T-helper 1 cell (primary cell): ENCODE measurements at places on chromosomes 12 and 14.

- DNase-seq = no peak
These were observed 229.7 kb upstream of the NPAS3 start for GRCh38 chr14:32709027-32709426.

DNA sequence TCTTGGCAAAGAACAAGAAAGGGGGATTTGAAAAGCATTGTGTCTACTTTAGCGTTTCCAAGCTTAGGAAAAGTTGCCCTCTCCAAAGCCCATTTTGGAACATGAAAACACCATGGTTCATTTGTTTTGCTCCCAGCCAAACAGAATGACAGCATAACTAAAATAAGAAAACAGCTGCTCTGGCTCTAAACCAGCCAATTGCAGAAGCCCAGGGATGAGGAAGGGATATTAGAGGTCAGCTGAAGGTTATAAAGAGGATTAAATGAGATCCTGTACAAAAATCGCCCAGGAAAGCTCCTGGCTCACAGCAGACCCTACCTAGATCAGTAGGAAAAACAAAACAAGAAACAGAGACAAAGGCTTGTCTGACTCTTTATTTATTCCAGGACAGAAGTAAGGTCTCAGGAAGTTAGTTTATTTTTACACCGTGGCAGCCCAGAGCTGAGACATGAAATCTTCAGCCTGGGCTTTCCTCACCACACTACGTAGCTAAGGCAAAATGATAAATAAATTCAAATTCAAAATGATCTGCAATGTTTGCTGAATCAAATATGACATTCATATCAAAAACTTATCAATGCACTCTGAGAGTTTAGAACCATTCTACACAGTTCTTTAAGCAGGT is 25.9 kb downstream of the SPX start:
- no peak for DNase-seq

- DNase-seq = peak; percentile 74
These were observed 645.2 kb downstream of the VRK1 start for GRCh38 chr14:97442363-97442762.

GRCh38 chr12:100672075-100672592 is 98.7 kb downstream of the GAS2L3 start:
- DNase-seq = no peak

GRCh38 chr12:92513231-92513730 is 189.5 kb upstream of the PLEKHG7 start:
- DNase-seq = no peak

DNA sequence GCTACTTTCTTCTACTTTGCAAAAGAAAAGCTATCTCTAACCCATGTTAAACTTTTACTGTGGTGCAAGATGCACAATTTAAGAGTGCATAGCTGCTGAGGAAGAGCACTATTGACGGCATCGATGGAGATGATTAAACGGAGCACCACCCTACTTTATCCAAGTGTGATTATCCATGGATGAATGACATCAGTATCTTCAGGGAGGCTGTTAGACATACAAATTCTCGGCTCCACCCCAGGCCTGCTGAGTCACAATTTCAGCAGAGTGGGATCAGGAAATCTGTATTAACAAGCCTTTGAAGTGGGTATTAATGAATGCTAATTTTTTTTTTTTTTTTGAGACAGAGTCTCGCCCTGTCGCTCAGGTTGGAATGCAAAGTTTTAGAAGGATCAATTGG is 16.2 kb downstream of the SLC2A14 start:
- DNase-seq = no peak

- no peak for DNase-seq
These were observed 3.7 kb upstream of the RNASE9 start for GRCh38 chr14:20564501-20564997.

DNA sequence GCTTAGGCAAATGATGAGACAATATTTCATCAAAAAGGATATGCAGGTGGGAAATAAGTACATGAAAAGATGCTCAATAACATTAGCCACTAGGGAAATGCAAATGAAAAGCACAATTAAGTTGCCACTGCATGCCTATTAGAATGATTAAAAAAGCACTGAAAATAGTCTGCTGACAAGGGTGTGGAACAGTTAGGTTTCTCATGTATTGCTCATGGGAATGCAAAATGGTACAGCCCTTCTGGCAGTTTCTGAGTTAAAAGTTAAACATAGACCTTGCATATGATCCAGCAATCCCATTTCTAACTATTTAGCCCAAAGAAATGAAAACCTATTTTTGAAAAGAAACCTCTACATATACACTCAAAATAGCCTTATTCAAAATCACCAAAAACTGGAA is 393.0 kb downstream of the BMP4 start:
- DNase-seq = no peak

GRCh38 chr14:61342486-61342885 is 21.1 kb downstream of the PRKCH start:
- peak; percentile 77 for DNase-seq

- DNase-seq = no peak
These were observed 82.4 kb upstream of the DIO3 start for GRCh38 chr14:101478796-101479410.

- no peak for DNase-seq
These were observed 10.3 kb downstream of the CCDC175 start for GRCh38 chr14:59566296-59566695.

DNA sequence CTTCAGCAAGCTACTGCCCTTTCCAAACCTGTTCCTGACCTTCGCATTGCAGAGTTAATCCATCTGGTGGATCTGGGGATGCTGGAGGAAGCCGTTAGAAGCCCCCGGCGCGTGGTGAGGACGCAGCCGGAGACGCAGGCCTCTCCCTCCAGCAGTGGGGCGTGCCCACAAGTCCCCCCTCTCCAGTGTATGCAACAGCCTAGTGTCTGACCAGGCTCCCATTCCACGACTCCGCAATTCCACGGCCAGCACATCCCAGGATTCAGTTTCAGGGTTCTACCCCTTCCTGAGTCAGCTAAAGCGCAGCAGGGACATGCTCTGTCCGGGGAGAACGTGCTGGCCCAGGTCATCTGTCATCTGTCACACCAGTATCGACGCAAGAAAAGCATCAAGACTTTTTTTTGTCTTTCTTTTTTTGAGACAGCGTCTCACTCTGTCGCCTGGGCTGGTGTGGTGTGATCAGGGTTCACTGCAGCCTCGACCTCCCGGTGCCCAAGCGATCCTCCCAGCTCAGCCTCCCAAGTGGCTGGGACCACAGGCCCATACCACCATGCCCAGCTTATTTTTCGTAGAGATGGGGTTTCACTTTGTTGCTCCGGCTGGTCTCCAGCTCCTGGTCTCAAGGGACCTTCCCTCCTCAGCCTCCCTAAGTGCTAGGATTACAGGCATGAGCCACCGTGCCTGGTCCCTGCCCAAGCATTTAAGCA is 8.0 kb upstream of the DYNC1H1 start:
- no peak for DNase-seq

DNA sequence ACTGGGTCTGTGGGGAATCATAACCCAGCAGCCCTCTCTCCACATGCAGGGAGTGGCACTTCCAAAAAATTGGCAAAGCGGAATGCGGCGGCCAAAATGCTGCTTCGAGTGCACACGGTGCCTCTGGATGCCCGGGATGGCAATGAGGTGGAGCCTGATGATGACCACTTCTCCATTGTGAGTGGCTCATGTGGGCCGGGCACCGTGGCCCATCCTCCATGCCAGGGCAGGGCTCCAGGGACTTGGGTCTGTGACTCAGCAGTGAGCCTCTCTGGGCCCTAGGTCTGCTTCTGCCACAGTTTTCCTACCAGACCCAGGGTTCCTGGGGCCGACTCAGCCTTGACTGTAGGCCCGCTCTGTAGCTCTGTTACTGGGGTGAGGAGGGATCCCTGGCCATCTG is 2.2 kb downstream of the NPFF start:
- no peak for DNase-seq

- no peak for DNase-seq
These were observed at the start of gene CLEC2B for GRCh38 chr12:9869307-9870161. Gene CLEC2B, minus strand, starts transcription at chr12:9869354.

- no peak for DNase-seq
These were observed 9.8 kb upstream of the CDH24 start for GRCh38 chr14:23066855-23067744.

- no peak for DNase-seq
These were observed 22.2 kb upstream of the ABCD4 start for GRCh38 chr14:74324931-74325361.

- DNase-seq = no peak
These were observed 94.0 kb downstream of the TSPAN9 start for GRCh38 chr12:3171195-3171591.

GRCh38 chr14:78508023-78508422 is 337.9 kb downstream of the NRXN3 start:
- DNase-seq = no peak

DNA sequence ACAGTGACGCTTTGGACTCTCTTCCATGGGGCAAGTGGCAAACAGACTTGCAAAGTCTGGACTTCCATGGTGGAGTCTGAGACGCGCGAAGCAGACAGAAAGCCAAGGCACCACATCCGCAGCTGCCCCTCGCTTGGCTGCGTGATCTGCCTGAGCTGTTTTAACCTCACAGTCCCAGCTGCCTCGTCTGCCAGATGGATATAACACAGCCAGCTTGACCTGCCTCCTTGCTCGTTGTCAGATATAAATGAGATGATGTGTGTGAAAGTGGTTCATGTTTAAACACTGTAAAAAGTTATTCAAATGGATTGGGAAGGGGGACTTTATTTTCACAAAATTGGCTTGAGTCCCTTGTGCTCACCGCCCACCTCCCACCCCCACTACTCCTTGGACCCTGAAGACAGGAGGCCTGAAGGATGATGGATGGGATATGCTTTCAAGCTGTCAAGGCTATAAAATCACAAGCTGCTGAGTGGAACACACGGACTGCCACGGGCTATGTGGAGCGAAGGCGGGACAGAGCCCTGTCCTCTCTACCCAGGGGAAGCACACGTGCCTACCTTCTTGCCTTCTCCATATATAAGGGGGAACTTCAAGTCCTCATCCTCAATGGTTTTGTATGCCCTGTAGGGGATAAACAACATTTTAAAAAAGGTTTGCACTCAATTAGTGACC is 226.9 kb downstream of the MON2 start:
- no peak for DNase-seq

DNA sequence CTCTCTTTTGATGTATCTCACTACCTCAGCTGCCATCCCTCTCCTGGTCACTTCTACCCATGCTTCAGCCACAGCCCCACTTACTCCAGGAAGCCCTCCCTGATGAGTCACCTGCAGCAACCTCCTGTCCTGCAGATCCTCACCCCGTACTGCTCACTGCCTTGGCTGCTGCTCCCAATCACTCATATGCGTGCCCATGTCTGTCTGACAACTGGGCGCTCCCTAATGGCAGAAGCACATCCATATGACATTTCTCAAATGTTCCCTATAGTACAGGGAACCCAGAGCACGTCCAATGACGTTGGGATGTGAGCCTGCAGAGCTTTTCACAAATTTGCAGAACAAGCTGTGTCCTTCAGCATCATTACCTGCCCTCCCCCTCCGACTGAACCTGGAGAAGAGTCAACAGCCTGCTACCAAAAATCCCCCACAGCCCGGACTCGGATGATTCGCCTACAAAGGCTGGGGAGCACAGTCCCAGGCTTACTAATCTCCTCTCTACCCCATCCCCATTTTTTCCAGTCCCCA is 90.0 kb downstream of the SINHCAF start:
- no peak for DNase-seq

- DNase-seq = no peak
These were observed 174.6 kb downstream of the SRGAP1 start for GRCh38 chr12:64019101-64019500.

DNA sequence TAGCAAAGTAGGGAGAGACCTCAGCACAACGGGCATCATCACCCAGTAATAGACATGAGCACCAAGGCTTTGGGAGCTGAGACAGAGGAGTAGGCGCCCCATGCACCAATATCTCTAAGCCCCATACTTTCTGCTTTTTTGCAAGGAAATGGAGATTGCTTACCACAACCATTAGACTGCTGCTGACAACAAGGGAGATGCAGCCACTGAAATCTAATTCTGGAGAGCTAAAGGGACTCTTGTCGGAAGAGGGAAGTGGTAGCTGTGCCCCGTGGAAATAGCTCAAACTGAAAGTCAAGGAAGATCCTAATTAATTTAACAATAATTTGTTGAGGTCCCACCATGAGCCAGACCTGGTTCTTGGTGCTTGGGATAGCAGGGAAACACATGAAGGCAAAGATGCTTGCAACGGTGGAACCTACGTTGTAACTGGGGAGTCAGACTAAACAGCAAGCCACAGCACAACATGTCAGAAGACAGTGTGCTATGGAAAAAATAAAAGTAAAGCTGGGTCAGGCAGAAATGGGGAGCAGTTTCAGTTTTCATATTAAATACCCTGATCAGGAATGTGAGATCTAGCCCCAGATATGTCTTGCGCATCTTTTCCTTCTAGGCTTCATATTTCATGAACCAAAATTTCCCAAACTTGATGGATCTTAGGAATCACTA is 1131.0 kb downstream of the BCL11B start:
- peak; percentile 38 for DNase-seq

DNA sequence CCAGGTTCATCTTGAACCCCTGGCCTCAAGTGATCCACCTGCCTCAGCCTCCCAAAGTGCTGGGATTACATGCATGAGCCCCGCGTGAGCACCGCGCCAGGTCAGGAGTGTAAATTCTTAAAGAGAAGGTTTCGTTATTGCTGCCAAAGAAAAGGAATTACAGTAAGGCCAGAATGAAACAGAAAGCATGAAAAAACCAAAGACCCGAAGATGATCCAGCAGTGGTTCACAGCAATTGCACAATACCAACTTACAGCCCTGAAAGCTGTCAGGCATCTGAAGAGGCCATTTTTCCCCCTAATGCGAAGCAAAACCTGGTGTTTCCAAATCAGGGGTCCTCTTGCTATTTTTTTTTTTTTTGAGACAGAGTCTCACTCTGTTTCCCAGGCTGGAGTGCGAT is 10.3 kb downstream of the RBM23 start:
- no peak for DNase-seq

GRCh38 chr12:77553976-77554619 is 276.6 kb upstream of the NAV3 start:
- DNase-seq = no peak

DNA sequence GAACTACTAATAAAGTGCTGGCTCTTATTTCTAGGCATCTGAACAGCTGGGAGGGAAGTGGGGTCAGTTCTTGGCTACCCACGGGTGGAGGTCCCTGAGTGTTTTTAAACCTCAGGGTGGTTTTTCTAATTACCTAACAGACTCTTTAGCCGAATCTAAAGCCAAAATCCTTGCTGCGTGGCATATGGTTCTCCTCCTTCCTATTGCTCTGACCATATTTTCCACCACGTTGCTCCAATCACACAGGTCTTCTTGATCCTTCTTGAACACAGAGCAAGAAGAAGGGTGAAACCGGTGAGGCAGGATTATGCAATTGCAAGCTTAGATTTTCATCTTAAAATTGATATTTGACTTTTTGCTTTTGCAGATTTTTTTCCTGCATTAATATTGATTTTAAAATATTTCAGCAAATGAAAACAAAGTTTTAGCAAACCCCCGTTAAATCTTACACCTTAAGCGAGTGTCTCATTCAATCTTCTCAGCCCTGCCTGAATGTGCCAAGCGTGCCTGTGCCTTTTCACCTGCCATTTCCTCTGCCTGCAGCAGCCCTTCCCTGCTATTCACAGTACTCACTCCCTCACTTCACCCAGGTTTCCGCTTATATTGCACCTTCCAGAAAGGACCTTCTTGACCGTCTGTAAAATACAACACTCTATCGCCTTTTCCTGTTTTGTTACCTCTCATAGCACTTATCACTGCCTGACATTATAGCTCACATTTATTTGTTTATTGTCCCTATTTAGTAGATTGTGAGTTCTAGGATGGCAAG is 506.0 kb downstream of the DIO2 start:
- no peak for DNase-seq
